ENCODE measurements at places on chromosomes 1 and 21.

DNA sequence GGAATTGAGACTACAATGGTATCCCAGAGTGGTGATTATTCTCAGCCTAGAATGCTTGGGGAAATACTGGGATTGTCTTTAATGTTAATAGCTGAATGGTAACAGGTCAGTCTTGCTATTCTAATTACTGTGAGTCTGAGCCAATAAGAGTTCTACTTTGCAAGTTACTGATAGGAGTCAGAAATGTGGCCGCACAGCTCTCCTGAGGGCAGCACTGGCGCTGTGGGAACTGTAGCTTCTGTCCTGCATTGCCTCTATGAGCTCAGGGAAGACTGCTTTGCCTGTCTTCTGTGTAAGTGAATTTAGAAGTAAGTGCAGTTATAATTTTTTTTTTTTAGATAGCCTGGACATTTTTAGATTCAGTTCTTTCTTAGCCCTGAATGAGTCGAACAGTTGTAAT, 10.0 kb upstream of the VAMP3 start:
- no peak for DNase-seq

DNA sequence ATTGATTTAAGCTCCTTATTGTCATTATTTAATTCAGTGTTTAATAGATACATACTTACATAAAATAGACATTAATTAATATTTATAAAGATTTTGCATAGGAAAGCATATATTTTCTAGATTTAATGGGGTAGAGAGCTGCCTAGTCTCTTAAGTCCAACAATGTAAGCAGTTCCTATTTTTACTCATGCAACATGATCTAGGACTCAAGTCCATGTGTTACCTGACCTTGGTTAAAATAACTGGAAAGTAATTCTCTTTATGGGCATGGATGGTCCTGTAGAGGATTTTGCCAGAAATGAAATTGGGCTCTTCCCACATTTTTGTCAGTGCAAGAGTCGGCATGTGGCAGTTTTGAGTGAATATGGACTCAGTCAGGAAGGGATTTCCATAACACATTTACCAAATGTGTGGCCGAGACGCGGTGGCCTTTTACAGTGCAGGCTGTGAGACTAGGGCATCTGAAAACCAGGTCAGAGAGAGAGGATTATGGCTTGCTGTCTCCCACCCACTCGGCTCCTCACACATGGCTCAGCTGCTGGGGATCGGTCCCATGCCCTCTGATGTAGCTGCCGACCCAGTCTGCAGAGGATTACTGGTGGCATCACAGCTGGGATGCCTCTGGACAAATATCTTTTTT, 6.2 kb upstream of the KIF1B start:
- no peak for DNase-seq

DNA sequence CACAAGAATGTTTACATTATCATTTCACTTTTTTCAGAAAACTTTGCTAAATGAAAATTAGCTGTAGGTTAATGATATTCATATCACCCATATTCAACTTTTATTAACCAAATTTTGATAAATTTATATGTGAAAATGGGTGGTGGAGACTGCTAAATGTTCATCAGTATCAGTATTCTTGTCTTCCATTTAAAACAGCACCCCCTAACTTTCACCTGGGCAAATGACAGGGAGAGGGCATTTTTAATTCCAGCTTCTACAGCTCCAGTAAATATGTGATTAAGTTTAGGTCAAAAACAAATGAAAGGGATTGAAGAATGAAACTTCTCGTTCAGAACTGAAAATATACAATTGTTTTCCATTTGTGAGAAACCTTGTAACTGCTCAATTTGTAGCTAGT, 722.2 kb downstream of the KCNT2 start:
- DNase-seq, result no peak

DNA sequence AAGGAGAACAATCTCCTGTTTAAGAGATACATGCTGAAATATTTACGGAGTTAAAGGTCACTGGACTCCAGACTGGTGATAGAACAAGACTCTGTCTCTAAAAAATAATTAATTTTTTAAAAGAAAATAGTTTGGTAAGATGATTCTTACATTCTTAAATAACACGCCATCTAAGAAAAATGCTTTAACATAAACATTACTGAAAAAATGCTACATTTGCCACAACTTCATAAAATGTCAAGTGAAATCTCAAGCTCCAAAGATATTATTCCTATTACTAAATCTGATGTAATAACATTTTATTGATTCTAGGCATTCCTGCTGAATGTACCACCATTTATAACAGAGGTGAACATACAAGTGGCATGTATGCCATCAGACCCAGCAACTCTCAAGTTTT, 4.1 kb downstream of the ANGPTL3 start:
- no peak for DNase-seq

GRCh38 chr1:34272152-34272551, 95.4 kb downstream of the C1orf94 start:
- DNase-seq, result no peak
